ENCODE measurements at places on chromosomes 2 and 18. TPM values are rescaled to one million over a fixed set of nuclear protein-coding genes. Genes with fewer than 3 reads are reported as not detected.

DNA sequence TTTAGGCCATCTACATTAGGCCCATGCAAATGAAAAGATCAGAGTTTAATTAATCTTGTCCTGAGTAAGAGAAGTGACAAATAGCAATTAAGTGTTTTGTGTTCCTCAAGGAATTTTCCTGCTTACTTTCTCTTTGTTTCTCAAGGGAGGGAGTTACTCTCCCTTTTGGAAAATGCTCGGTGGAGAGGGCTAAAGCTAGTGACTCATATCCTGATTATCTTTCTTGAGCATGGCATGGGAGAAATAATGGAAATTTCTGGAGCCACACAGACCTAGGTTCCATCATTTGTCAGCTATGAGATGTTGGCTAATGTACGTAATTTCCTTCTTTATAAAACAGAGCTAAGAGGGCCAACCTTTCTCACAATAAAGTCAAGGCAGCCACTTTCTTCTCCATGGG is 177.1 kb downstream of the ETAA1 start:
- H3K27ac ChIP-seq = no peak overlapping the region
- H3K27me3 ChIP-seq = no peaks in the 10 kb centered on the region
- H3K4me1 ChIP-seq = no peaks in the 10 kb centered on the region
- H3K4me3 ChIP-seq = no peak overlapping the region

DNA sequence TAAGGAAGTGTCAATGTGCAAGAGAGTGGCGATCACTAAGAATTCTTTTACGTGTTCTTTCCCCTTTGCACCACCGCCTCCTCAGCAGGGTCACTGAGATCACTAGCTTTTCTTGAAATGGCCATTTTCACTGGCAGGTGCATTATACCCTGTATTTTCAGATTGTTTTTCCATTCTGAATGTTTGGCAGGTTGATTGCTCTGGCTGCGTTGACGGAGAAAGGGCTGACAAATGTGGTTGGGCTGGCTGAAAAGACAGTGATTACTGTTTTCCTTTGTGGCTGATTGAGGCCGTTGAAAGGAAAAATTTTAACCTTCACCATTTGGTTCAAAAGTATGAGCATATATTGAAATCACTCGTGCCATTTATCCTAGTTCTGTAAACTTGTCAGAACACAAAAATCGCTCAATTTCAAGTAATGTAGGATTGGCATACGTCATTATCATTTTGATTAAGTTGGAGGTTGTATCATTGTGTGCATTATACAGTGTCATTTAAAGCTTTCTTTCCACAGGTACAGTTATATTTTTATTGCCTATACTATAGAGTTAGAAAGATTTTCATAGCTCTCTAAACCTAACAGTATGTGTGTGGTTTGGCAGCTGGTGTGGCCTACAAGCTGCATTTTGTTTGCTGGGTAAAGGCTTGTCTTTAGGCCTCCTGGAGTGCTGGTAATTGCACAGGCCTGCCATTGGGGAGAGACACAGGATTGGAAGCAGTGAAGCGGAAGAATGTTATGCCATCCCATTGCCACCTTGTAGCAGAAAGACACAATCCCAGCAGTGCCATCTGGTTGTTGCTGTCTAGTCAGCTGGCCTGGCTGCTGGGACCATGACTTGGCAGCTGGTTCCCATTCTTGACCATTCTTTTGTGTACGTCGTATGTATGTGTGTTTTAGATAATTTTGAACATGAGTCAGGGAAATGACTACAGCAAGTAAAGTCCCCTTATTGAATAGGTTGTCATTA is 36.7 kb downstream of the DYNC1I2 start:
- no peak overlapping the region for H3K4me3 ChIP-seq
- peaks cover 4% of the 10 kb centered on the region for H3K4me1 ChIP-seq
- H3K27me3 ChIP-seq = no peaks in the 10 kb centered on the region

- H3K27ac ChIP-seq = peak within 1 kb of the TSS; percentile 98
- peak within 1 kb of the TSS; percentile 95 for H3K4me3 ChIP-seq
- H3K36me3 ChIP-seq = peaks cover 4% of the 10 kb centered on the region
- peak; percentile 83 for DNase-seq
- no peaks in the 10 kb centered on the region for H3K27me3 ChIP-seq
Measured at GRCh38 chr2:30447149-30448045, at the start of gene LCLAT1. Gene LCLAT1 (plus strand): TSS chr2:30447246. CDS start chr2:30525591, 78,345 bp downstream.

- H3K27ac ChIP-seq = no peak overlapping the region
- no peak for DNase-seq
- H3K4me3 ChIP-seq = no peak overlapping the region
- no peaks in the 10 kb centered on the region for H3K27me3 ChIP-seq
- H3K4me1 ChIP-seq = peaks cover 2% of the 10 kb centered on the region
- peaks cover 6% of the 10 kb centered on the region for H3K36me3 ChIP-seq
Measured at GRCh38 chr2:167987026-167987425, 260.4 kb downstream of the STK39 start.

- peaks cover 20% of the 10 kb centered on the region for H3K27me3 ChIP-seq
- H3K27ac ChIP-seq = peak overlapping the region; percentile 65
- H3K4me3 ChIP-seq = peak overlapping the region; percentile 70
Measured at GRCh38 chr2:105545730-105546627, 147.1 kb upstream of the FHL2 start.

DNA sequence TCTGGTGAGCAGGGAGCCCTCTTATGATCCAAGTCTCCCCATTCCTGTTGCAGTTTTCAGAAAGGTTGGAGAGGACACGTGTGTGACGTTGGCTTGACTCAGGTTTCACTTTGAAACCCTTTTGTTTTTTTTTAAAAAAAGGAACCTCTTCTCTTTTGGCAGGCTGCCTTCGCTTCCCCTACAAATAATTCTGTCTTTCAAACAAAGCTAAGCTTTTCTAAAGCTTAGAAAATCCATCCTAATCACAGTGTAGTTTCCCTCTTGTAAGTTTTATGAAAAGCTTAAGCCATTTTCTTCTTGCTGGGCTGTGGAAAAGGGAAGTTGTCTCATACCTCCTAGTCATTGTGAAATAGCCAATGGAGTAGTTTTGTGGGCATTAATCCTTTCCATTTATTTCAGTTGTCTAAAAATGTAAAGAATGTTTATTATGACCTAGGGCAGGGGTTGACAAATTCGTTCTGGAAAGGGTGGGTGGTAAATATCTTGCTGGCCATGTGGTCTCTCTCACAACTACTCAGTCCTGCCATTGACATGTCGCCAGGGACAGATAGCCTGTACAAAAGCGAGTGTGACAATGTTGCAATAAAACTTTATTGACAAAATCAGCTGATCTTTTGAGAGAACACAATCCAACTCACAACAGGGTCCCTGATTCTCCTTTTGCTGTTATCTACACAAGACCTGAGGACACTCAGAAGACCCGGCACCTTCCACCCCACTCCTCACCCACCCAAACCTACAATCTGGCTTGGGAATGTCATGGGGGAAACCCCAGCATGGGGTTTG is 878.8 kb downstream of the RNF144A start:
- H3K27ac ChIP-seq = no peak overlapping the region
- peak overlapping the region; percentile 64 for H3K4me3 ChIP-seq
- H3K36me3 ChIP-seq = peaks cover 2% of the 10 kb centered on the region
- no peak for DNase-seq

GRCh38 chr2:61520261-61520660 is 17.9 kb downstream of the XPO1 start:
- H3K4me3 ChIP-seq = no peak overlapping the region
- no peak overlapping the region for H3K27ac ChIP-seq
- peaks cover 15% of the 10 kb centered on the region for H3K4me1 ChIP-seq
- no peak for DNase-seq

- peak overlapping the region; percentile 34 for H3K27ac ChIP-seq
- H3K36me3 ChIP-seq = peaks cover 16% of the 10 kb centered on the region
- H3K27me3 ChIP-seq = no peaks in the 10 kb centered on the region
- peak overlapping the region; percentile 64 for H3K4me3 ChIP-seq
- DNase-seq = no peak
- peaks cover 23% of the 10 kb centered on the region for H3K4me1 ChIP-seq
Measured at GRCh38 chr2:274503-274902, 9.8 kb downstream of the ACP1 start.

GRCh38 chr18:37724206-37724605 is 158.6 kb upstream of the CELF4 start:
- H3K4me1 ChIP-seq = no peaks in the 10 kb centered on the region
- H3K36me3 ChIP-seq = no peaks in the 10 kb centered on the region
- no peak overlapping the region for H3K27ac ChIP-seq
- H3K27me3 ChIP-seq = no peaks in the 10 kb centered on the region

DNA sequence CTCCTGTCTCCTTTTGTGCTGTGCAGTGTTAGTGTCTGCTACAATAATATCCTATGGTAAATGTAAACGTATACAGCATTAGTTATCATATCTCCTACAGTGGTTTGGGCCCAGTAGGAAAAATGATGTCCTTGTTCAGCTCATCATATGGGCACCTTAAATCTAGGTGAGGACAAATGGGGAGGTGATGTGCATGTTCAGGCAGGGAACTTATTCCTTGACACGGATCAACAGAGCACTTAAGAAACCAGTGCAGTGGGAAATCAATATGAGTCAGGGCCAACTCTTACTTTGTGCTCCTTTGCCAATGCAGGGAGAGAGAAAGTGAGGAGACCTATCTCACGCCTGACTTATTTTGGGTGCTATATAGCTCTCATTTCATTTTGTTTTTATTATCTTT is 76.4 kb downstream of the KLHL14 start:
- H3K36me3 ChIP-seq = no peaks in the 10 kb centered on the region
- H3K27ac ChIP-seq = no peak overlapping the region
- DNase-seq = no peak

DNA sequence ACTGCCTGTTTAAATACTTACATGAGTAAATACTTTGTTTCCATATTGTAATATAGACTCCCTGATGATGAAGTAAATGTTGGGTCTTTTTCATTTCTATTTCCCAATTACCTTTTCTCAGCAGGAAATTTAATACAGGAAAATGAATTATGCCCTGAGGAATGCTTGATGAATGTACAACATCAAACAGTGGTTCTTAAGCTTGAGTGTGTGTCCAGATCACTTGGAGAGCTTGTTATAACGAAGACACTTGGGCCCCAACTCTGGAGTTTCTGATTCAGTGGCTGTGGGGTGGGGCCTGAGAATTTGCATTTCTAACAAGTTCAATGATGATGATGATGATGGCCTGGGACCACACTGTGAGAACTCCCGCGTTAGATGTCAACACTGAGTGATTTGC is 7.1 kb upstream of the ME2 start:
- no peaks in the 10 kb centered on the region for H3K36me3 ChIP-seq
- H3K4me3 ChIP-seq = no peak overlapping the region
- H3K27me3 ChIP-seq = peaks cover 12% of the 10 kb centered on the region
- DNase-seq = no peak
- no peak overlapping the region for H3K27ac ChIP-seq
- no peaks in the 10 kb centered on the region for H3K4me1 ChIP-seq

GRCh38 chr18:54509793-54510192 is 81.3 kb upstream of the DYNAP start:
- peaks cover 20% of the 10 kb centered on the region for H3K27me3 ChIP-seq
- no peak overlapping the region for H3K27ac ChIP-seq
- H3K4me3 ChIP-seq = no peak overlapping the region
- H3K4me1 ChIP-seq = no peaks in the 10 kb centered on the region

GRCh38 chr2:150732064-150732463 is 244.6 kb upstream of the RND3 start:
- H3K36me3 ChIP-seq = no peaks in the 10 kb centered on the region
- no peaks in the 10 kb centered on the region for H3K27me3 ChIP-seq
- H3K27ac ChIP-seq = no peak overlapping the region
- H3K4me3 ChIP-seq = no peak overlapping the region

DNA sequence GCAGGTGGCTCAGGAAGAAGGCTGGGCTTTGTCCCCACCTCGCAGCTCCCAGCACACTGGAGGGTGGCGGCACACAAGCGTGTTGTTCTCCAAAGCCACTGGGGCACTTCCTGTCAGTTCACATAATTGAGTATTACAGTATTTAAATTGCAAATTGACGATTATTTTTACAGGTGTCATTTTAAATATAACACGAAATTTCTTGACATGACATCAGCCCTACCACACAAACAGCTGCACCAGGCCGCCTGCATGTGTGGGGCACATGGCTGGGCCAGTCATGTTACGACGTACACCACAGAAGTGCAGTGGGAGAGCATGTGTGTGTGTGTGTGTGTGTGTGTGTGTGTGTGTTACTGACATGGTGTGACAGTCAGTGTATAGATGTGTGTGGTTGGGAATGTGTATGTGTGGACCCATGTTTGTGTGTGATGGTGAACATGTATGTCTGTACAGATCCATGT is 155.6 kb downstream of the TTC32 start:
- peaks cover 33% of the 10 kb centered on the region for H3K27me3 ChIP-seq
- H3K4me1 ChIP-seq = peaks cover 3% of the 10 kb centered on the region
- H3K36me3 ChIP-seq = peaks cover 2% of the 10 kb centered on the region
- no peak overlapping the region for H3K27ac ChIP-seq

- H3K4me3 ChIP-seq = no peak overlapping the region
- no peak overlapping the region for H3K27ac ChIP-seq
- DNase-seq = no peak
- H3K36me3 ChIP-seq = no peaks in the 10 kb centered on the region
- H3K27me3 ChIP-seq = peaks cover 6% of the 10 kb centered on the region
- H3K4me1 ChIP-seq = no peaks in the 10 kb centered on the region
Measured at GRCh38 chr2:180829836-180830235, 150.6 kb upstream of the UBE2E3 start.

GRCh38 chr2:223908304-223908998 is 36.7 kb downstream of the WDFY1 start:
- H3K27ac ChIP-seq = peak overlapping the region; percentile 53
- no peak for DNase-seq
- no peaks in the 10 kb centered on the region for H3K27me3 ChIP-seq
- peaks cover 8% of the 10 kb centered on the region for H3K36me3 ChIP-seq
- H3K4me3 ChIP-seq = no peak overlapping the region
- H3K4me1 ChIP-seq = peaks cover 20% of the 10 kb centered on the region

DNA sequence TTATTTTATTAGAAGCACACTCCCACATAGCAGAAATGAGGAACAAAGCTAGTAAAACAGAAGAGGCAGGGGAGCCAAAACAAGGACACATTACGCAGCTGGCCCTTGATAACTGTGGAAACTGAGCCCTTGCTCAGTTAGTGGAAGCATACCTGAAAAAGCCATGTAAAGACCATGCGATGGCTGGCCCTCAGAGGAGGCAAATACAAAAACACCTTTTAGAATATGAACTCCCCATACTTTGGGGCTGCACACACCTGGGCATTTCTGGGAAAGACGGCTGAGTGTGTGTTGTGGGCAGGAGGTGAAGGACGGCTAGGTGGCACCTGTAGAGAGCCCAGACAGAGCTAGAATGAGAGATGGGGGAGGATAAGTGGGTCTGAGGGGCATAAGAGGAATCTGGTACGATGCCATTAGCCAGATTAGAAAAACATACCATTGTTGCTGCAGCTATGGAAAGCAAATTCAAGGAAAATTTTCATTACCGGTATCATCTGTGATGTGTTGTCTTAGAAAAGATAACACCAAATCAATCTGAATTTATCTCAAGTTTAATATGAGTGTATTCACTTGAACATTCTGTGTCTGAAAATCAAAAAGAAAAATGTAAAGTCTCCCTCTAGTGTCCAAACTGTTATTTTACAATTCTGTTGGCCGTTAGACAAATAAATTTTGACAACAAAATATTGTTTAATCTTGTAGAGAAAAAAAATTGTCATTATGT is 45.2 kb upstream of the SULT1C3 start:
- no peak overlapping the region for H3K27ac ChIP-seq
- DNase-seq = no peak
- peaks cover 26% of the 10 kb centered on the region for H3K27me3 ChIP-seq
- H3K36me3 ChIP-seq = peaks cover 3% of the 10 kb centered on the region
- no peak overlapping the region for H3K4me3 ChIP-seq

The RTKN gene
- total RNA-seq = 0.57 TPM

The LINC00305 gene
- not detected for total RNA-seq

The DNAJC10 gene
- total RNA-seq = 52.4 TPM

The SKA1 gene
- 0.27 TPM for total RNA-seq

The LDLRAD4 gene
- 112 TPM for total RNA-seq

The ZNF385B gene
- total RNA-seq = not detected

The C2orf72 gene
- total RNA-seq = not detected
